ENCODE measurements at places on chromosomes 13 and 19.

GRCh38 chr13:51557875-51558612 is 26.2 kb upstream of the WDFY2 start:
- DNase-seq: no peak

DNA sequence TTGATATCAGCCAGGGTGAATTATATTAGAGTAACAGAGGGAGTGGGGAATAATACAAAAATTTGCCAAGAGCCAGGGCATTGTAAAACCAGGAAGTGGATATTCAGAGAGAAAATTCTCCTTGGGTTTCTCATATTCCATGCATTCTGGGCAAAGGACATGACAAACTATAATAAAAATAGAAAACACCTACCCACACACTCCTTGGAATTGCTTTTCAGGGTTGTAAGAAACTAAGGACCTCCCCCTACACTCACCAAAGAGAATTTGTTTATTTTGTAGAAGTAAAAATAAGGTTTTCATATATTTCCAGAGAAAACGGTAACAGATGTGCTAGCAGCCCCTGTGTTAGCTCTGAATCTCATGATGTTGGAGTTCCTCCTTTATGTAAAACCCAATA is 649.6 kb downstream of the SLITRK1 start:
- no peak for DNase-seq

GRCh38 chr13:73421310-73421912 is 362.6 kb downstream of the KLF5 start:
- no peak for DNase-seq

DNA sequence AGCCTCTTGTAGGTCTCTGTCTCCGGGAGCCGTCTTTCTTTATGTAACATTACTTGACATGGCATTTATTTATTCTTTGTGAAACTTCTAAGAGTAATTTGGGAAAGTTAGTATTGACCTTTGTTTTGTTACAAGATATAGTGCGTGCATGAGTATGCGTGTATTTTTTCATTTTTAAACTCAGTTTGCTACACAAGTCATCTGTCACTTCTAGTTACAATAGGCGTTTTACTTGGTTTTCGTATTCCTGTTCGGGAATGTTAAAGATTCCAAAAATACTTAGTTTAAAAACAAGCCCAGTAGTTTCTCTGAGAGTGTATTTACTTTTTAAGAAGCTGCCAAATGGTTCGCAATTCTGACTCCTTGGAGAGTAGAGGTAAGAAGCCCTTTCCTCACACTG is 3.2 kb downstream of the PDS5B start:
- DNase-seq: no peak

DNA sequence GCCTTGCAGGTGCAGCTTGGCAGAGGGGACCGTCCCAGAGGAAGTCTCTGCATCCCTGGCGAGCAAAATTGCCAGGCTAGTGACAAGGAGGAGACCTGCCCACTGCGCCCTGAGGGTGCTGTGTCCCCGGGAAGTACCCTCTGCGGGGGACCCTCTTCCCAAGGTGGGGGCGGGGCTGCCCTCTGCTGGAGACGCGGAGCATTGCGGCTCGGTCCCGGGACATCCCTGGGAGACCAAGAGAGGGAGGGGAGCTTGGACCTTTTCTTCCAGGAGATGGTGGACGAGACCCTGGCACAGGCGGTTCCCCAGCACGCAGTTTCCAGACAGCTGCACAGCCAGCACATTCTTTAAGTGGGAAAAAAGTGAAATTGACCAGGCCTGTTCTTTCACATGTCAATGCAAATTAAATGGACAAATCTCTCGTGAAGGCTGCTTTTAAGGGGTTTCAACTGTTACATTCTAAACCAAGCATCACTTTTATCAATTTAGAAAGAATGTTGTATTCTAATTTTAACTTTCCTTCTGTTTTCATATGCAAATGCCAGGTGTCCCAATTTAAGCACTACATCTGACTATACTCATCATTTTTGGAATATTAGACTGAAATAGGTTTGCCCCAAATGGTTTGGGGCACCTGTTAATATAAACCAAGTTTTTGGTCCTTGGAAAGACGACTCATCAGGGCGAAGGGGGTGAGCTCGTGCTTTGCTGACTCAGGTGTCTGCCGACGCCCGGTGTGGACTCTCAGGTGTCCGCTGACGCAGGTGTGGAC is 60.7 kb downstream of the MCF2L start:
- DNase-seq: peak; percentile 27

Measured in HL-60 (cell line).